ENCODE measurements at places on chromosomes 1 and 21. TPM values are rescaled to one million over a fixed set of nuclear protein-coding genes. Genes with fewer than 3 reads are reported as not detected.

GRCh38 chr1:208349694-208350330 is 105.6 kb upstream of the PLXNA2 start:
- H3K4me1 ChIP-seq: peaks cover 27% of the 10 kb centered on the region
- peak overlapping the region; percentile 21 for H3K27ac ChIP-seq
- DNase-seq: peak; percentile 2
- H3K27me3 ChIP-seq: no peaks in the 10 kb centered on the region

GRCh38 chr1:153771841-153772593 is 3.2 kb upstream of the SLC27A3 start:
- no peak overlapping the region for H3K4me3 ChIP-seq
- peaks cover 4% of the 10 kb centered on the region for H3K36me3 ChIP-seq
- H3K27ac ChIP-seq: no peak overlapping the region
- peaks cover 8% of the 10 kb centered on the region for H3K27me3 ChIP-seq
- H3K4me1 ChIP-seq: peaks cover 10% of the 10 kb centered on the region
- DNase-seq: peak; percentile 75

DNA sequence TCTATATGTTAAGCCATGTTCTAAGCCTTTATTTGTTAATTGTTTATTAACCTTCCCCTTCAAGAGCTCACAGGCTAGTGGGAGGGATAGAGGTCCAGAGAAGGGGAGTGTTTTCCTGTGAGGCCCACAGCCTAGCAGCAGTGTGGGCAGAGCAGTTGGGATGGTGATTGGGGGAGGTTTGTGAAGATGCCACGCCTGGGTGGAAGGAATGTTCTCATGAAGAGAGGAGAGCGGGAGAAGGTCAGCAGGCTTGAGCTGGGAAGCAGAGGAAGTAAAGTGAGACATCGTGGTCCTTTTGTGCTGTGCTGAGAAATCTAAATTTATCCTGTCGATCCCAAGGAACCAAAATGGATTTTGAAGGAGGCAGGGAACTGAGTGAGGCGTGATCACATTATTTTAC is 42.6 kb downstream of the TRAPPC10 start:
- H3K4me1 ChIP-seq: peaks cover 5% of the 10 kb centered on the region
- no peaks in the 10 kb centered on the region for H3K27me3 ChIP-seq
- H3K4me3 ChIP-seq: no peak overlapping the region
- H3K27ac ChIP-seq: peak overlapping the region; percentile 85
- H3K36me3 ChIP-seq: no peaks in the 10 kb centered on the region

Gene F13B
- total RNA-seq: not detected

DNA sequence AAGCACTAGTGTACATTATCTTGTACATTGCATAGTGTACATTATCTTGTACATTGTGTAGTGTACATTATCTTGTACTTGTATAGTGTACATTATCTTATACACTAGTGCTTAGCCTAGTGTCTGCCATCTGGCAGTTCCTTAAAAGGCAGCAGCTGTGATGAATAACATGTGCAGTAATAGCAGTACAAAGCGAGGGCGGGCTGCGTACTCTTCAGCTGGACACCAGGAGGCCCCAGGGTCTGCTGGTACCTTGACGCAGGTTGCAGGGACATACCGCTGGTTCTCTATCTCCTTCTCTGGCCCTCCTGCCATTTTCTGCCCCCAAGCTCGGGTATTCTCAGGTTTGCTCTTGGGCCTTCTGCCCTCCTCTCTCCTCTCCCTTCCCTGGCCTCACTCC is 149.6 kb downstream of the SEC16B start:
- peaks cover 3% of the 10 kb centered on the region for H3K27me3 ChIP-seq
- H3K4me3 ChIP-seq: no peak overlapping the region
- no peak for DNase-seq
- H3K36me3 ChIP-seq: no peaks in the 10 kb centered on the region
- H3K27ac ChIP-seq: no peak overlapping the region
- no peaks in the 10 kb centered on the region for H3K4me1 ChIP-seq

DNA sequence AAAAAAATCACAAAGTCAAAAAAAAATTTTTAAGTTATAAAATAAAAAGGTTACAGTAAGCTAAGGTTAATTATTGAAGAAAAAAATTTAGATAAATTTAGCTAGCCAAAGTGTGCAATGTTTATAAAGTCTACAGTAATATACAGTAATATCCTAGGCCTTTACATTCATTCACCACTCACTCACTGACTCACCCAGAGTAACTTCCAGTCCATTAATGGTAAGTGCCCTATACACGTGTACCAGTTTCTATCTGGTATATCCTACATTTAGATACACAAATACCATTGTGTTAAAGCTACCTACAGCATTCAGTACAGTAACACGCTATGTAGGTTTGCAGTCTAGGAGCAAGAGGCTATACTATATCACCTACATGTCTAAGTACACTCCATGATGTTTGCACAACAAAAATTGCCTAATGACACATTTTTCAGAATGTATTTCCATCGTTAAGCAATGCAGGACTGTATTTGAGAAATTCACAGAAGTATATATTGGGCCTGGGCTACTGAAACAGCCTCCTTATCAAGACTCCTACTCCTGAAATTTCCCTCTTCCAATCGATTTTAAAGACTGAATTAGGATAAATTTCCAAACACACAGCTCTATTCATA is 155.1 kb downstream of the COP1 start:
- no peaks in the 10 kb centered on the region for H3K27me3 ChIP-seq
- DNase-seq: no peak
- no peak overlapping the region for H3K27ac ChIP-seq
- H3K4me3 ChIP-seq: no peak overlapping the region
- peaks cover 4% of the 10 kb centered on the region for H3K36me3 ChIP-seq

- H3K36me3 ChIP-seq: no peaks in the 10 kb centered on the region
- no peak overlapping the region for H3K4me3 ChIP-seq
- H3K27me3 ChIP-seq: no peaks in the 10 kb centered on the region
- H3K4me1 ChIP-seq: no peaks in the 10 kb centered on the region
- no peak overlapping the region for H3K27ac ChIP-seq
These were observed 106.1 kb upstream of the CHODL start for GRCh38 chr21:18138507-18138906.

DNA sequence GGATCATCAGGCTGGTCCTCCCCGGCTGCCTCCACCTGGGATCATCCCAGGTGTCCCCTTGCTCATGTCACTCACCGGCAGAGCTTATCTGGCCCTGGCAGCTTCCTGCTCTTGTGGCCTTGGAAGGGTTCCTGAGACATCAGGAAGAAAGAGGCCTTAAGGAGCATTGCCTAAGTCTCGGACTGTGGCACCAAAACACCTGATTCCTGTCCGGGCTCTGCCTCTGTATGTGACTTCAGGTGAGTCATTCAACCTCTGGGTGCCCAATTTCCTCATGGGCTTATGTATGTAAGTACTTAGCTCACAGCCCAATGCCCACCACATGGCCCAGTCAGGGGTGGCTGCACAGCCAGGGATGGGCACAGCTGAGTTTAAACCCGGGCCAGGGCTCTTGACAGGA is 255.9 kb upstream of the VAMP3 start:
- no peaks in the 10 kb centered on the region for H3K36me3 ChIP-seq
- H3K4me3 ChIP-seq: no peak overlapping the region
- no peaks in the 10 kb centered on the region for H3K4me1 ChIP-seq
- DNase-seq: no peak
- no peak overlapping the region for H3K27ac ChIP-seq

DNA sequence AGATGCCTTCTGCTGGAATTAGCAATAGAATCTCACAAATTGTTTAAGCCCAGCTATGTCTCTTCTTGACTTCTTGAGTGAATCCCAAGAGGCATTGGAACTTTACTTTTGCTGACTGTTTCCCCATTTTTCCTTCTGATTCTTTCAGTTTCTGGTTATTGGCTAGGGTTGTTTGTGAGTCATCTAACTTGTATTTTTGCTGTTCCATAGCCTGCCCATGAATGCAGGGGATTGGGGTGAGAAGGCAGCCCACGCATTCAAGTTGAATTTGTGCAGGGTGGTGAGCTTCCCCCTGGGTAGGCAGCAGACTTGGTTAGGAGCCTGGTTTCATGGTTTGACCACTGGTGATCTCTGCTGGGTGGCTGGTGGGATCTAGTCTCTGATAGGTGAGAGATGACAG is 10.4 kb upstream of the KLF17 start:
- H3K4me3 ChIP-seq: no peak overlapping the region
- peaks cover 7% of the 10 kb centered on the region for H3K27me3 ChIP-seq
- H3K27ac ChIP-seq: no peak overlapping the region
- no peaks in the 10 kb centered on the region for H3K36me3 ChIP-seq
- no peaks in the 10 kb centered on the region for H3K4me1 ChIP-seq

- peaks cover 88% of the 10 kb centered on the region for H3K27me3 ChIP-seq
- no peak overlapping the region for H3K27ac ChIP-seq
- H3K4me1 ChIP-seq: peaks cover 16% of the 10 kb centered on the region
- no peak overlapping the region for H3K4me3 ChIP-seq
These were observed 2.3 kb upstream of the RIPK4 start for GRCh38 chr21:41769111-41769510.

DNA sequence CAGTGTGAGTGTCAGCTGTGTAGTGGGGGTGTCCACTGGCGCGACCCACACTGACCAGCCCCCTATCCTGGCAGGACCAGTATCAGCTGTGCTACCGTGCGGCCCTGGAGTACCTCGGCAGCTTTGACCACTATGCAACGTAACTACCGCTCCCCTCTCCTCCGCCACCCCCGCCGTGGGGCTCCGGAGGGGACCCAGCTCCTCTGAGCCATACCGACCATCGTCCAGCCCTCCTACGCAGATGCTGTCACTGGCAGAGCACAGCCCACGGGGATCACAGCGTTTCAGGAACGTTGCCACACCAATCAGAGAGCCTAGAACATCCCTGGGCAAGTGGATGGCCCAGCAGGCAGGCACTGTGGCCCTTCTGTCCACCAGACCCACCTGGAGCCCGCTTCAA is 28.1 kb upstream of the KDM4A start:
- no peaks in the 10 kb centered on the region for H3K36me3 ChIP-seq
- no peak overlapping the region for H3K27ac ChIP-seq
- H3K4me3 ChIP-seq: no peak overlapping the region
- H3K27me3 ChIP-seq: no peaks in the 10 kb centered on the region
- no peaks in the 10 kb centered on the region for H3K4me1 ChIP-seq

GRCh38 chr1:91569411-91570119 is 68.9 kb downstream of the CDC7 start:
- no peaks in the 10 kb centered on the region for H3K27me3 ChIP-seq
- peaks cover 37% of the 10 kb centered on the region for H3K4me1 ChIP-seq
- H3K4me3 ChIP-seq: no peak overlapping the region
- DNase-seq: no peak
- H3K36me3 ChIP-seq: peaks cover 5% of the 10 kb centered on the region

Gene AADACL3
- not detected for total RNA-seq

DNA sequence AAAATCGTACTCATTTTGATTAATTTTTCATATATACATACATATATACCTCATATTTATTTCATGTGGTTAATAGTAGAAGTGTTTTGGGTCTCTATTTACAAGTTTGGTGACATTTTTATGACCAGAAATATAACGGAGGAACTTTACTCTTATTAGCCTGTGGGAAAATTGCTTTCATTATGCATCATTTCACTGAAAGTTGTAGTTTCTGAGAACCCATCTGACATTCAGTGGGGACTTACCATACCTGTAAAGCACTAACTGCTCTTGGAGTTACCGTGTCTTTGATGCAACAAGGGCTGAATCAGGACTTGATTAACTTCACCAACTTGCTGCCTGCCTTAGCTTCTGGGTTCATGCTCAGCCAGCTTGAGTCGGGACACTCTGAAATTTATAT is 49.9 kb upstream of the ITPKB start:
- no peak overlapping the region for H3K4me3 ChIP-seq
- H3K36me3 ChIP-seq: no peaks in the 10 kb centered on the region
- H3K27ac ChIP-seq: no peak overlapping the region

Gene USH2A
- 0.14 TPM for total RNA-seq

GRCh38 chr1:183569141-183569540 is 21.1 kb downstream of the NCF2 start:
- no peak overlapping the region for H3K27ac ChIP-seq
- DNase-seq: no peak
- no peaks in the 10 kb centered on the region for H3K4me1 ChIP-seq
- no peaks in the 10 kb centered on the region for H3K36me3 ChIP-seq

Gene CELA2B
- total RNA-seq: not detected

DNA sequence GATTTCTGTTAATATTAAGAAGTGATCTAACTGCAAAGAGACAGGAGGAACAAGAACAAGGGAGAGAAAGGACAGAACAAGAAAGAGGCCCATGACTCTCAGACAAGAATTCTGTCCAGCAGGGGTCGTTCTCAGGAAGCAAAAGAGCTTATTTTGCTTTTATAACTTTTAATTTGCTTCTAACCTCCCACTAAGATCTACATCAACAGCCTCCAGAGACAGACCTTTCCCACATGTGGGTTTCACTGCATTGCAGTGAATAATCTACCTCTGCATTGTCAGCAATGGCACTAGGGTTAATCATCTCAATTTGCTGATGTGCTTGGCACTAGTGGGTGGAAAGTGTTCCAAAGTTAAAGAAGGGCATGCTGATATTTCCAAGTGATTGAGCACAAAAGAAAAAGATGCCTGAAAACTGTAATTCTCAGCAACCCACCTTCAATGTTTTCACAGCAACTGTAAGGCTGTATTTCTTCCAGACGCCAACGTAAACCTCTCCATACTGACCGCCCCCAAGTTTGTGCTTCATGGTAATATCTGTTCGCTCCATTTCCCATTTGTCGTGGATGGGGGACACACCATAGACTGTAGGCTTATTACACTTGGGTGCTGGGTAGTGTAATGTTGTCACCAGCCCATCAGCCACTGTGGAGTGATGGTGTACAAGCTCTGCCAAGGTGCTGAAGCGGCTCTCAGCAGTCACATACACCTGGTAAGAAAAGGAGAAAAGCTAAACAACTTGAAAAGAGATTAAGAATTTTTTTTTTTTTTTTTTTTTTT is 39.5 kb downstream of the TOR3A start:
- peak; percentile 15 for DNase-seq
- H3K4me1 ChIP-seq: no peaks in the 10 kb centered on the region
- H3K27me3 ChIP-seq: no peaks in the 10 kb centered on the region
- H3K36me3 ChIP-seq: peaks cover 13% of the 10 kb centered on the region

GRCh38 chr1:19668888-19669287 is 4.2 kb downstream of the HTR6 start:
- H3K27me3 ChIP-seq: peaks cover 87% of the 10 kb centered on the region
- H3K36me3 ChIP-seq: no peaks in the 10 kb centered on the region
- DNase-seq: no peak

- H3K27ac ChIP-seq: no peak overlapping the region
- no peak overlapping the region for H3K4me3 ChIP-seq
- H3K36me3 ChIP-seq: no peaks in the 10 kb centered on the region
- no peaks in the 10 kb centered on the region for H3K27me3 ChIP-seq
- H3K4me1 ChIP-seq: peaks cover 35% of the 10 kb centered on the region
- no peak for DNase-seq
These were observed 72.2 kb upstream of the RALGPS2 start for GRCh38 chr1:178652506-178653490.

DNA sequence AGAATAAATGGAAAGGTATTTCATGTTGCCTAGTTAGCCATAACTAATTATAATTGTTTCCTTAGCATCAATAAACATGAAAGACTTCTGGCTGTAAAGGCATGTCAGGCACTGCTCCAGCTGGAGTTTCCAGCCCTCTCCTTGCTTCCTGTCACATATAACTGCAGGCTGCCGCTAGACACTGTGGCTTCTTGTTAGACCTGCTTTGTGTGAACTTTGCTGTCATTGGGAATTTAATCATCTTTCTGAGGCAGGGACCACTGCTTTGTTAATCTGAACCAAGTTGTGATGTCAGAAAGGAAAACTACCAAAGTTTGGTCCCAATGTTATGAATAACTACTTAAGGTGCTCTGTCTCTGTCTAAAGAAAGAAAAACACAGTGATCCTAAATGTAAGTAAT is 90.3 kb upstream of the DUSP10 start:
- H3K27me3 ChIP-seq: peaks cover 26% of the 10 kb centered on the region
- H3K36me3 ChIP-seq: no peaks in the 10 kb centered on the region
- no peak overlapping the region for H3K27ac ChIP-seq
